Right atrium auricular region (tissue), 2 donors: ENCODE measurements at places on chromosomes 16 and 17. TPM values are rescaled to one million over a fixed set of nuclear protein-coding genes. Genes with fewer than 3 reads are reported as not detected.

DNA sequence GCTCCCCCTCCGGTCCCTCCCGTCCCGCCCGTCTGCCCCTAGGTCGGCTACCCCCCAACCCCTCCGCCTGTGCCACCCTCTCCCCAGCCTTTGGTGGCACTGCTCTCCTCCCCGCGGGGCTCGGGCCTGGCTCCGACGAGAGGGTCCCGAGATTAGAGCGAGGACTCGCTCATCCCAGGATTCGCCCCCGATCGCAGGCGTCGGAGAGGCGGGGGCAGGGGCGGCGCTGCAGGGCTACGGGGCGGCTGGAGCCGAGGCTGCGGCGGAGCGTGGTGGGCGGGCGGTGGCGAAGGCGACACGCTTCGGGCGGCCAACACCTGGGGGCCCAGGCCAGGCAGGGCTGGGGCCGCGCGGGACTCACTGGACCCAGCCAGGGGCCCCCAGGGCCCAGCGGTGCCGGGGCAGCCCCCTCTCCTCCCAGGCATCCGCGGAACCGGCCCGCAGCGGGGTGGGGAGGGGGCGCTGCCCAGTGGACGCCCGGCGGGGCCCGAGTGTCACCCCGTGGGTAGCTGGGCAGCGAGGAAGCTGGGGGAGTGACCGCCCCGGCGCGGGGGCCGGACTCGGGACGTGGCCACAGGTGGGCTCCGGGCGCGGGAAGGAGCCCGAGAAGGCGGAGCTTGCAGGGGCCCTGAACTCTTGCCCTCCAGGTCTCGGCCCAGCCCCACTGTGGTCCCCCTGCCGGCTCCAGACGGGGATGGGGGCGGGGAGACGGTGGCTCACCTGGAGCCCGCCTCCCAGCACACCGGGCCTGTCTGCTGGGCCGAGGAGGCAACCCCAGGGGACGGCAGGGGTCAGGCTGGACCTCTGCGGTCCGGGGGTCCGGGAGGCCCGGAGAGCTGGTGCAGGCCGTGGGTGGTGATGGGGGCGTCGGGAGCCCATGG lies 1.5 kb downstream of the MGAT5B start:
- peak overlapping the region; percentile 11 for H3K4me3 ChIP-seq
- peaks cover 24% of the 10 kb centered on the region for H3K4me1 ChIP-seq
- H3K36me3 ChIP-seq, result no peaks in the 10 kb centered on the region
- DNase-seq, result no peak
- H3K27ac ChIP-seq, result no peak overlapping the region

DNA sequence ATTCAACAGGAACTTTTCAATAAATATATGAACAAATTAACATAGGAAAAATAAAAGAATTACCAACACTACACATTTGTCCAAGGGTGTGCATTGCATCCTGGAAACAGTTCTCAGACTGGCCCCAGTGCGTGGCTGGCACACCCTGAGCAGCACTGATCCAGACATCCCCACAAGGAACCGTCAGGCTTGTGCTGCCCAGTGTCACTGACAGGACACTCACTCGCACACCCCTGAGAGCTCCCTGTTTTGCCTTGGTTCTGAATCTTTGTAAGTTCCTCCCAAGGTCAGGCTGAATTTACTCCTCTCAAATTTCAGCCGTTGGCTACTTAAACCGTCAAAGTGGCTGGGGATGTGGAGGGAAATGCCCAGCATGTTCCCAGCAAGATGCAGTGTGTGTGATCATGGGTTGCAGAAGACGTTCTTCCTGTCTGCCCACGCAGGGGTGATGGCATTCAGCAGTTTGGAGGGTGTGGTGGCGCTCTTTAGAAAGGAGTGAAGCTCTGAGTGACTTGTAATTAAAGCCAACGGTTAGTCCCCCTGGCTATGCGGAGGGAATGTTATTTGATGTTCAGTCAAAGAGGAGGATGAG lies 1.7 kb downstream of the MT2A start:
- no peaks in the 10 kb centered on the region for H3K36me3 ChIP-seq
- H3K27me3 ChIP-seq, result no peaks in the 10 kb centered on the region
- H3K27ac ChIP-seq, result peak overlapping the region; percentile 98
- no peaks in the 10 kb centered on the region for H3K4me1 ChIP-seq
- peak; percentile 85 for DNase-seq

DNA sequence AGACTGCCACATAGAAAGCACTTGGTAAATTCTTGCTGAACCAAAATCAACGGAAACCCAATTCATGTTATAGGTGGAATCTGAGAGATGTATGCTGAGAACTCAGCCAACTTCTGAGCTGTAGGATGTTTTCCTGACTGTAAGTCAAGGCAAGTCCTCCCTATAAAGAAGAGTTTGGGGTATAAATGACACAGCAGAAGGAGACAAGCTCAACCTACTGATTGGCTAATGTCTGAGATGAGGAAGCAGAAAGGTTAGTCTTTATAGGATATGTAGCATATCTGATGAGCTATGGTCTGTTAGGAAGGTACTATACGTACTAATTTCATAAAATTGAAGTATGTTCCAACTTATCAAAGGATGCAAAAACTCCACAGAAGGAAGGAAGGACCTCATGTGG lies 99.5 kb downstream of the XYLT1 start:
- no peaks in the 10 kb centered on the region for H3K36me3 ChIP-seq
- DNase-seq, result no peak
- H3K27ac ChIP-seq, result peak overlapping the region; percentile 74
- peaks cover 31% of the 10 kb centered on the region for H3K4me1 ChIP-seq
- H3K4me3 ChIP-seq, result no peak overlapping the region

Gene SEZ6L2
- total RNA-seq, result 2.6 TPM

Gene CDH13
- total RNA-seq, result 75.4 TPM

Gene SCNN1B
- total RNA-seq, result 0.26 TPM

Gene TNRC6C
- total RNA-seq, result 8.7 TPM
